Coronary artery (tissue), 2 donors: ENCODE measurements at places on chromosomes 1 and 21.

DNA sequence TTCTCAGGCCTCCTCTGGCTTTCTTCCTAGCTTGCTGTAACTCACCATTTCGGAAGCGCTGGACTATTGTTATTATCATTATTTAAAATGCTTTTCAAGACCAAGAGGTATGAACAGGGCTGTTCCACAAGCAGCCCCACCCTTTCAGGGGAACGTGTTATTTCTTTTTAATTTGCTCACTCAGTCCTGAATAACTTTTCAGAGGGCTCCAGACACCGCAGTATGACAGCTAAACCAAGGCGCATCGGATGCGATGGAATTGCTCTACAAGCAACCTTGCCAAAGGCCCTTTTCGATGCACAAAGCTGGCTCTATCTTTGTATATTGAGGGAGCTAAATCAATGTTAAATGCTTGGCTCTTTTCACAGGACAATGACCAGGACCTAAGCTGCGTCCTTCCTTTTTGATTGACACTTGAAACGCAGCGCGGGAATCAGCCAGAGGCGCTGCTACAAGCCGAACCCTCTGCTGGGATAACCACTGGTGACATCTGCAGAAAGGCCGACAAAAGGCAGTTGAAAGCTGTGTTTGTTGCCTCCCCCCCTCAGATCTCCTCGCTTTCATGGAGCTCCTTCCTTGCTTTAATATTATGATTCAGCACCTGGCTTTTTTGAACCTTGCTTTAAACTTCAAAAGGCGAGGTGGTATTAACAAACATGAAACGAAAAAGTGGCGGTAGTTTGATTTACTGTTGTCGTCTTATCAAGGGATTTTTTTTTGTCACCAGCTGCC lies 204.7 kb upstream of the PROX1 start:
- DNase-seq, result no peak

DNA sequence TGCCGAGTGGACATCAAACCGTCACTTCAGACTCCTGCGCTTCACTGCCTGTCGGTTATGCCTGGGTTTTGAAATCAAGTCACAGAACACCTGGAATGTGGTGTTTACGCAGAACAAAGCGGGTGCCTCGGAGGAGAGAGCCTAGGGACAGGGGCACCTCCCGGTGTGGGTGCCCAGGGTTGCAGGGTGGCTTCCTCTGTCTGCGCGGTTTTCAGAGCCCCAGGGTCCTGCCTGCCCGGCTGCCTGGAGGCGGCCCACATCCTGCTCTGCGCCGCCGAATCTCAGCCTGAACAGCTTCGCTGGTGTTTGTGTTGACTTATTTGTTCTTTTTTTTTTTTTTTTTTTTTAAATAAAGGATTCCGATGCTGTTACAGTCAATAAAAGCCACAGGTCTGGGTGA lies 113.5 kb upstream of the COL6A1 start:
- no peak for DNase-seq

- DNase-seq, result no peak
Observed at GRCh38 chr1:233085566-233085965, 135.2 kb downstream of the NTPCR start.

DNA sequence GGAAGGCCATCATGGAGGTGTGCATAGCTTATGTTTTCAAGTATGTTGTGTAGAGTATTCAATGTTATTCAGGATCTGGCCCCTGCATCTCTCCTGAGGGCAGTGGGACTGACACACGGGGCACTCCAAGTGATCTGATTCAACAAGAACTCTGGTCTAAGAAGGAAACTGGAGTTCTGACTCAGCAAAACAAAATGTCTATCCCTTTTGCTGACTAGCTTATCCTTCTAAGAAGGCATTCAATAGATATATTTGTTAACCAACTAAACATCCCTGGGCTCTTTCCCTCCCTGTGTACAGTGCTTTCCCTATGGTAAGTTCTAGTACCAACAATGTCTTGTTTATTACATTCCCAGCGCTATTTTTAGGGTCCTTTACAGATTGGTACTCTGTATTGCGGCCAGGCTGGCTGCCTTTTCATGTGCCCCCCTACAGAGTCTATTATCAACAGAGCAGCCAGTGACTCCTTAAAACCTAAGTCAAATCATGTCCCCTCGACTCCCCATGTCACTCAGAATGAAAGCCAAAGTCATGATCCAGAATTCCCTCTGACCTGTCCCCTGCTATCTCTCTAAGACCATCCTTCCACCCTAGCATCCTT lies 304.9 kb downstream of the KCNH1 start:
- no peak for DNase-seq

- DNase-seq, result no peak
Observed at GRCh38 chr1:230863449-230863848, 4.9 kb downstream of the C1orf198 start.
